ENCODE measurements at places on chromosomes 2 and 18. TPM values are rescaled to one million over a fixed set of nuclear protein-coding genes. Genes with fewer than 3 reads are reported as not detected.
A peak's percentile ranks its signal among the peaks of the same experiment; 100 is the strongest.

Gene CNGA3
- total RNA-seq, result 0.57 TPM

Gene KIAA1328
- total RNA-seq, result 18.7 TPM

DNA sequence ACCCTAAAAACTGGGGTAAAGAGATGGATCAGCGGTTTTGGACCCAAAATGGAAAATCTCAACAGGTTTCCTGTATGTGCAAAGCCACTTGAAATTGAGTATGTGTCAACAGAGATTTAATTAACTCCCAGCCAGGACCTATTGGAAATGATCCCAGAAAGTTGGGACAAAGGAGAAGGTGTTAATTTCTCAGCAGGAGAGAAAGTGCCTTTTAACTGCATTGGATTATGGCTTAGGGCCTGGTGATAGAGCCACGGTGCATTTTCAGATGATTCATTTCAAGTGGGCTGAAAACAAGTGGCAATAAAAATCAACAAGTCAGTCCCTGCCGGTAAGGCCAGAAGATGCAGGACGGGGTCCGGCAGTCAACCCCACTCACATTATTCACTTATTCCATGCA is 80.2 kb upstream of the BCL11A start:
- H3K27ac ChIP-seq, result no peak overlapping the region
- no peak for DNase-seq
- peaks cover 27% of the 10 kb centered on the region for H3K27me3 ChIP-seq

DNA sequence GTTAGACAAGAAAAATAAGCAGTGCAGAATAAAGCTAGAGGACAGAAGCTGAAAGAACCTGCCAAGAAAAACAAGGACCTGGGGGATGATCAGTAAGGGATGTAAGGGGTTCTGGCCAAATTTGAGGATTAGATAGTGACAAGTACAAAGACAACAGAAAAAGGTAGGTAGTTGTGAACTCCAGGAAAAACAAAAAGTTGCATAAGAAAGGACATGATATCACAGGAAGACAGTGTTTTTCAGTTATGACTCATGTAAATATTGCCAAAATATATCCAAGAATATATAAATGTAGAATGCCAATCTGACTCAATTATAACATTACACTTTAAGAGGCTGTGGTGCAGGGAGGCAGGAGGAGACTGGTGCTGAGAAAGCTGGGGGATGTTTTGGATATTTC is 209.8 kb upstream of the SH3BP4 start:
- H3K4me1 ChIP-seq, result no peaks in the 10 kb centered on the region
- H3K4me3 ChIP-seq, result no peak overlapping the region
- no peaks in the 10 kb centered on the region for H3K36me3 ChIP-seq
- H3K27ac ChIP-seq, result no peak overlapping the region
- no peaks in the 10 kb centered on the region for H3K27me3 ChIP-seq
- no peak for DNase-seq

- H3K4me1 ChIP-seq, result no peaks in the 10 kb centered on the region
- H3K4me3 ChIP-seq, result no peak overlapping the region
- H3K27me3 ChIP-seq, result no peaks in the 10 kb centered on the region
- no peak for DNase-seq
- no peaks in the 10 kb centered on the region for H3K36me3 ChIP-seq
Observed at GRCh38 chr2:152624805-152625204, 92.5 kb downstream of the PRPF40A start.

DNA sequence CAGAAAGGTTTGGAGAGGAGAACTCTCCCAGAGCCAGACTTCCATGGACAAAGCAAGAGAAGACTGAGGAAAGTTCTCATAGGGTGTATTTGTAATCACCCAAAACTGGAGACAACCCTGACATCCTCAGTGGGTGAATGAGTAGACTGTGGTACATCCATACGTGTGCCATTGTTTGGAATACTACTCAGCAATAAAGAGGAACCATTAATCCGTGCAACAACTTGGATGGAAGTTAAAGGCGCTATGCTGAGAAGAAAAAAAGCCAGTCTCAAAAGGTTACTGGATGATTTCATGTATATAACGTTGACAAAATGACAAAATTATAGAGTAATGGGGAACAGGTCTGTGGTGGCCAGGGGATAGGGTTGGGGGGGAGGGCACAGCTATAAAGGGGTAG is 24.1 kb upstream of the TMEM214 start:
- no peak overlapping the region for H3K27ac ChIP-seq
- DNase-seq, result no peak
- no peaks in the 10 kb centered on the region for H3K4me1 ChIP-seq

GRCh38 chr2:115480741-115481140 is 1038.3 kb downstream of the DPP10 start:
- no peaks in the 10 kb centered on the region for H3K27me3 ChIP-seq
- H3K36me3 ChIP-seq, result no peaks in the 10 kb centered on the region
- H3K4me3 ChIP-seq, result no peak overlapping the region
- H3K27ac ChIP-seq, result no peak overlapping the region

DNA sequence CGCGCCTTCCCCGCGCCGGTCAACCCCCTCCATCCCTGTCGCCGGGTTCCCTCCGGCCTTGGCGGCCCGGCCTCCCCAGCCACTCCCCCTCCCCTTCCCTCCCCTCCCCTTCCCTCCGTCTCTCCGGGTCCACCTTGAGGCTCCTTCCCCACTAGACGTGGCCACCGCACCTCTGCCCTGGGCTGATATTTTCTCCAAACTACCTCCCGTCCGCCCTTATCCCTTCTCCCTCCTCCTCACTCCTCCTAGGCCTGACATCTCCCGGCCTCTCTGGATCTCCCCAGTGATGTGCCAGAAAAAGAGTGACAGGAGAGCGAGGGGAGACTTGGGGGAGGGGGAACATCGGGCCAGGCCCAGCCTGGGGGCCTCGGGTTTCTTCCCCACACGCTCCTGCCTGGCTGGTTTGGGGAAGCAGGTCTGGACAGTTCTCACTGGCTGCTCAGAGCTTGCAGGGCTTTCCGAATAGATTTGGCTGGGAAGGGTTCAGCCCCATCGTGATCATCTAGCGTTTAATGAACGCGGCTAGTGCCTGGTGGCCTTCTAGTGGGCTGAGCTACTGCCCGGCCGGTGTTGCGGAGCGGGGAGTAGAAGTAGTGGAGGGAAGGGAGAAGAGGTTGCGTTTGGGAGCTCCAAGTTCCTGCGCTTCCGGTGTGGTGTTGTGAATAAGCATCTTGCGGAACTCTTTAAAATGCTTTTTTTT is 641 bp downstream of the MAPRE3 start:
- no peaks in the 10 kb centered on the region for H3K36me3 ChIP-seq
- no peaks in the 10 kb centered on the region for H3K27me3 ChIP-seq
- DNase-seq, result no peak
- H3K4me3 ChIP-seq, result peak overlapping the region; percentile 86
- H3K27ac ChIP-seq, result peak overlapping the region; percentile 86

DNA sequence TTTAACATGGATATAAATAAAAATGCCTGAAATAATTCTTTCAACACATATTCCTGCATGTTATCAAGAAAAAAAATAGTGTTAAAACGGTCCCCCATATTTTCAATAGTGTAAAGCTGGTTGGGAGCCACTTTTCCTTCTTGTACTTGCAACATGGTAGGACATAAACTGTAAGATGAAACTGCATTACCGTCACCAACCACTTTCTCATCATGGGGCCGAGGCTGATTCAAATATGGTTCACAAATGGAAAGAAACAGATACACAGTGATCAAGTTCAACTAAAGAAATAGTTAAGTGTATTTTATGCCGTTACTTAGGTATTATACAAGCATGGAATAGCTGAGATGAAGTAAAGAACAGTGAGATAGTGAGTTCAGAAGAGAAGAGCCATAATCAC is 360.7 kb downstream of the ZEB2 start:
- no peak overlapping the region for H3K27ac ChIP-seq
- DNase-seq, result no peak
- no peak overlapping the region for H3K4me3 ChIP-seq
- H3K36me3 ChIP-seq, result no peaks in the 10 kb centered on the region
- H3K4me1 ChIP-seq, result no peaks in the 10 kb centered on the region

DNA sequence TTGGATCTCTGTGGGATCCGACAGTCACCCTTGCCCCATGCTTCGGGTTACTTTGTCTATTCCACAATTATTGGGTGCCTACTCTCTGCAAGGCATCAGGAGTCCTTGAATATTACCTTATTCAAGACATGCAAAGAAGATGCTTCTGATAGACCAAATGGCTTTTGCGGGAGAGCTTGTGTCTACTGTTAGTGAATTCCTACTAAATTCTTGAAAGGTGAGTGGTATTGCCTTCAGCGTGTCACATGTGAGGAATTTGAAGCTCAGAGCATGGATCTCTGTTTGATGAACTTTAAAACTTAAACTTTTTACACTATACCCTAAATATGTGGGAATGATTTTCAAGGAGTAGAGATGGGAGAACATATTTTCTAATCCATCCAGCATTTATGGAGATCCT is 184.4 kb downstream of the LTBP1 start:
- no peak for DNase-seq
- no peak overlapping the region for H3K4me3 ChIP-seq
- no peak overlapping the region for H3K27ac ChIP-seq
- H3K36me3 ChIP-seq, result no peaks in the 10 kb centered on the region
- peaks cover 5% of the 10 kb centered on the region for H3K4me1 ChIP-seq

GRCh38 chr18:48033790-48034650 is 103.6 kb upstream of the SMAD2 start:
- peaks cover 53% of the 10 kb centered on the region for H3K36me3 ChIP-seq
- H3K27ac ChIP-seq, result peak overlapping the region; percentile 44
- H3K27me3 ChIP-seq, result no peaks in the 10 kb centered on the region
- no peak for DNase-seq
- peaks cover 30% of the 10 kb centered on the region for H3K4me1 ChIP-seq

DNA sequence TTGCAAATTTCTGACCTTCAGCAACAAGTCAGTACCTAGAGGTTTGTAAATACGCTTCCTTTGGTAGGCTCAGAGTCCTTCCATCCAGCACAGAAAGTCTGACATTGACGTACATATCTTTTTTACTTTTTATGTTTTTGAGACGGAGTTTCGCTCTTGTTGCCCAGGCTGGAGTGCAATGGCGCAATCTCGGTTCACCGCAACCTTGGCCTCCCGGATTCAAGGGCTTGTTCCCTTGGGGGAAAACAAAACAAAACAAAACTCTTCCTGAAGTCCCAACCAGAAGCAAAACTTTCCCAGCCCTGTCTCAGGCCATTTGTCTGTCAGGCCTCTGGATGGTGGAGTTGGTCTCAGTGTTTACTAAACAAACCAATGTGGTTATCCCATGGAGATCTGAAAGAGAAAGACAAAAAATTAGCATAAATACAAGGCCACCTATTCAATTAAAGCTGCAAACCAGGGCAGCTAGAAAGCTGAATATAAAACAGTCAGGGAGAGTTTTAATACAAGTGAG is 29.6 kb upstream of the ATL2 start:
- H3K27ac ChIP-seq, result peak overlapping the region; percentile 69
- H3K4me1 ChIP-seq, result peaks cover 34% of the 10 kb centered on the region
- no peak overlapping the region for H3K4me3 ChIP-seq
- H3K27me3 ChIP-seq, result no peaks in the 10 kb centered on the region
- no peak for DNase-seq

DNA sequence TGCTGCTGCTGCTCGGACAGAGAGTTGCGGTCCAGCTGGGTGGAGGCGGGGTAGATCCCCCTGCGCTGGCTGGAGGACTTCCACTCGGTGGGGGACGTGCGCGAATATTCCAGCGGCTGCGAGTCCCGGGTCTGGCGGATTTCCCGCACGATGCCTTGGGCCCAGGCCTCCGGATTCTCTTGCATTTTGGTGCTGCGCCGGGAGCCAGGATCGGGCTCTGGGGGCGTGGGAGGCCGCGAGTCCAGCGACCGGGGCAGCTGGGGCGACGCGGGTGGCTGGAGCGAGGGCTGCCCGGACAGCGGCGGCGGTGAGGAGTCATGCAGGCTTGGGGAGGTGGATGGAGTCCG is 4.8 kb downstream of the NT5C1B start:
- no peaks in the 10 kb centered on the region for H3K4me1 ChIP-seq
- H3K36me3 ChIP-seq, result no peaks in the 10 kb centered on the region
- no peak overlapping the region for H3K27ac ChIP-seq
- DNase-seq, result no peak
- no peak overlapping the region for H3K4me3 ChIP-seq

DNA sequence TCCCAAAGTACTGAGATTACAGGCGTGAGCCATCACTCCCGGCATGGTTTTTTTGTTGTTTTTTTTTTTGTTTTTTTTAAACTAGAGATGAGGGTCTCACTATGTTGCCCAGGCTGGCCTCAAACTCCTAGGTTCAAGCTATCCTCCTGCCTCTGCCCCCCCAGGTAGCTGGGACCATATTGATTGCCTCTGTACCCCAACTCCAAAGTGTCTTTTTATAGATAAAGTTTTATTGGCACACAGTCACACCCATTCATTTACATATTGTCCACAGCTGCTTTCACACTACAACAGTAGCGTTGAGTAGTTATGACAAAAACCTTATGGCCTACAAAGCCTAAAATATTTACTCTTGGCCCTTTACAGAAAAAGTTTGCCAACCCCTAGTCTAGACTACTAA is 45.2 kb upstream of the SP5 start:
- H3K27me3 ChIP-seq, result peaks cover 4% of the 10 kb centered on the region
- H3K27ac ChIP-seq, result no peak overlapping the region
- H3K4me1 ChIP-seq, result no peaks in the 10 kb centered on the region
- no peak overlapping the region for H3K4me3 ChIP-seq

- no peak overlapping the region for H3K27ac ChIP-seq
- H3K27me3 ChIP-seq, result no peaks in the 10 kb centered on the region
- H3K36me3 ChIP-seq, result no peaks in the 10 kb centered on the region
- H3K4me3 ChIP-seq, result no peak overlapping the region
- no peak for DNase-seq
- peaks cover 5% of the 10 kb centered on the region for H3K4me1 ChIP-seq
Observed at GRCh38 chr18:74549591-74550104, 15.3 kb downstream of the CNDP1 start.

- H3K4me3 ChIP-seq, result no peak overlapping the region
- no peaks in the 10 kb centered on the region for H3K27me3 ChIP-seq
- no peak for DNase-seq
Observed at GRCh38 chr2:62716768-62717167, 11.3 kb downstream of the EHBP1 start.

- H3K4me3 ChIP-seq, result no peak overlapping the region
- no peaks in the 10 kb centered on the region for H3K27me3 ChIP-seq
- H3K36me3 ChIP-seq, result no peaks in the 10 kb centered on the region
- peak overlapping the region; percentile 10 for H3K27ac ChIP-seq
Observed at GRCh38 chr2:17326717-17327116, 191.5 kb downstream of the RAD51AP2 start.

- no peak for DNase-seq
- peaks cover 17% of the 10 kb centered on the region for H3K4me1 ChIP-seq
- no peak overlapping the region for H3K4me3 ChIP-seq
Observed at GRCh38 chr2:128347701-128348539, 29.3 kb upstream of the HS6ST1 start.

GRCh38 chr2:6526093-6526824 is 339.4 kb downstream of the CMPK2 start:
- DNase-seq, result no peak
- H3K4me3 ChIP-seq, result no peak overlapping the region
- no peaks in the 10 kb centered on the region for H3K36me3 ChIP-seq
- H3K4me1 ChIP-seq, result no peaks in the 10 kb centered on the region
- no peak overlapping the region for H3K27ac ChIP-seq

DNA sequence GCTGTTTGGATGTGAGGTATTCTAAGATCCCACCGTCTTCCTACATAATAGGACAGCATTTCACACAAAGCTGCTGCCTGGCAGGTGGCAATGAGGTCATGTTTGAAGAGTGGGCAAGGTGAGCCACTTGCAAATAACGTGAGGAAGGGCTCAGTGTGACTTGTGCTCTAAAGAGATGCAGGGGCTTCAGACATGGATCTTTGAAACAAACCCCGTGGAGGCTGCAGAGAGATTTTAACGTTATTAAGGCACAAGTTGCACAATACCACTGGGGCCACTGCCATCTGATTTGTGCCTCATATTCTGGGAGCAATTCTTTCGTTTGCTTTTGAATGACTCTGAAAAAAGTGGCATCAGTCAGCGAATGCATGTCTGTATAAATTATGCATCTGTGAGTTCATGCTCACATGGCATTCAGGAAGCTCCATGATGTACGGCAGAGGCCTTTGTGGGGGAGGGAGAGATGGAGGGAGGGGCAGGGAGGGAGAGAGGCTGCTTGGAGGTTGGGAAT is 362.0 kb downstream of the SOX11 start:
- H3K4me1 ChIP-seq, result no peaks in the 10 kb centered on the region
- H3K36me3 ChIP-seq, result no peaks in the 10 kb centered on the region
